ENCODE measurements at places on chromosomes 5 and 9. TPM values are rescaled to one million over a fixed set of nuclear protein-coding genes. Genes with fewer than 3 reads are reported as not detected.

The INSL4 gene
- total RNA-seq: not detected

The ACO1 gene
- total RNA-seq: 25.5 TPM

The IPPK gene
- 6.1 TPM for total RNA-seq

The SIT1 gene
- total RNA-seq: not detected

DNA sequence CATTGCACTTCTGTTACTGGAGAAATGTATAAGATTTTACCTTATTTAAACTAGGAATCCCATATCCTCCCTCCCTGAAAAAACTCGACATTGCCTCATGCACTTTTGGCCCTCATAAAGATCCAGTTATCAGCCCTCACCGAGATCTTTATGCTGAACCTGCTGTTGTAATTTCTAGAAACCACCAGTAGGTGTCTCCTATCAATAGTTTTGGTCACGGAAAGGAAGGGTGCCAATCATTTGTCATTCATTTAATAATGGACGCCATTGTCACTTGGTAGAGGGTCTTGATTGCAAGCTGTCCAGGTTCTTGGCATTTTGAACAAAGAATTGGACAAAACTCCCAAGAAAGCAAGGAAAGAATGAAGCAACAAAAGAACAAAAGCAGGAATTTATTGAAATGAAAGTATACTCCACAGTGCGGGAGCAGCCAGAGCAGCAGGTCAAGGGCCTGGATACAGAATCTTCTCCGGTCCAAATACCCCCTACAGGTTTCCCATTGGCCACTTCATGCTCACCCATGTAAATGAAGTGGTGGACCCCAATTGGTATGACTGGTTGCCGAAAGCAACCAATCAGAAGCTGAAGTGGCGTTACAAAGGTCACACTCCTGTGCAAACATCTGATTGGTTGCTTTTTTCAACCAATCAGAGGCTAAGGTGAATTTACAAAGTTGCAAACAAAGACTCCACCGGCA, 524.3 kb downstream of the PSAT1 start:
- peak; percentile 15 for DNase-seq

- DNase-seq: peak; percentile 69
Measured at GRCh38 chr5:142821733-142822487, 51.7 kb downstream of the ARHGAP26 start.

DNA sequence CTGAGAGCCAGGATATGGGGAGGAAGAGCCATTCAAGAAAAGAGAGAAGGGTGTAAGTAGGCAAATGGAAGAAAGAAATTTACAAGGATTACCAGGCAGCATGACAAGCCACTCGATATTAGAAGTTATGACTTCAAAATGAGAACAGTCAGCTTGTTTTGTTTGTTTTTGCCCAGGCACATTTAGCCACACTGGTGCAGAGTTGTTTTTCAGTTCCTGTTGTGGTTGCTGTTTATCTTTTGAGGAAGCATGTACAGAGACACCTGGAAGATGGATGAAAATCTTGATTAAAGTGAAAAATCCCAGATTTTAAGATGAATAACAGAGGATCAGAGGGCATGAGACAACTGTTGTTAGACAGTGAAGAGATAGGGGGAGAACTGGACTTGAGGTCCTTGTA, 199.1 kb downstream of the MTRR start:
- no peak for DNase-seq

DNA sequence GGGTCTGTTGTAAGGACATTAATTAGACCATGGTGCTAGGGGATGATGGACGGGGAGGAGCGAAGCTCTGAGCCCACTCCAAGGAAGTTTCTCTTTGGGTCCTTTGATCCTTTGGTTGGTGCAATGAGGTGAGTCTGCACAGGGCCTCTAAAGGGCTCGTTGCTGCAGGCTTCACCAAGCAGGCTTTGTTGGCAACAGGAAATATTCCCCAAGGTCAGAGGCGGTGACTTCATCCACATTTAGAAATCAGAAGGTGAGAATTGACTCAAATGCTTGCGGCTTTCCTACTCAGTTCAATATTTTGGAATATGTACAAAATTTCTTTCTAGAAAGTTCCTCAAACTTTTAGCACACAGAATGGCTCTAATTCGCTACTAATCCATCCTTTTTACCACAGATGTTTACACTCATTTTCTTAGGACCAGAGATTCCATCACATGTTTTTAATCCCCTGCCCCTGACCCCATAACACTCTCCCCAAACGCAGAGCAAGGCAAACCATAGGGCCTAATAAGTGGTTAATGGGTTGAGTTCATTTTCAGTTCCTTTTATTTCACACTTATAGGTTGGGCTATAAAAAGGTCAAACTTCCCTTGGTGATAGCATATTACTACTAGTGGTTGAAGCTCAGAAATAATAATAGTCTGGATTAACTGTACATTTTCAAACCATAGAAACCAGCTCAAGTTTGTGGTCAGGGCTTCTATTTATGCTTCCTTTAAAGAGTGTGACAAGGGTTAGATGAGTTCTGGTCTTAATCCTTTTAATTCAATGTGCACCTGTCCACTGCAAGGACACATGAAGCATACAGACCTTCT, 37.3 kb upstream of the TMEM252 start:
- DNase-seq: no peak

DNA sequence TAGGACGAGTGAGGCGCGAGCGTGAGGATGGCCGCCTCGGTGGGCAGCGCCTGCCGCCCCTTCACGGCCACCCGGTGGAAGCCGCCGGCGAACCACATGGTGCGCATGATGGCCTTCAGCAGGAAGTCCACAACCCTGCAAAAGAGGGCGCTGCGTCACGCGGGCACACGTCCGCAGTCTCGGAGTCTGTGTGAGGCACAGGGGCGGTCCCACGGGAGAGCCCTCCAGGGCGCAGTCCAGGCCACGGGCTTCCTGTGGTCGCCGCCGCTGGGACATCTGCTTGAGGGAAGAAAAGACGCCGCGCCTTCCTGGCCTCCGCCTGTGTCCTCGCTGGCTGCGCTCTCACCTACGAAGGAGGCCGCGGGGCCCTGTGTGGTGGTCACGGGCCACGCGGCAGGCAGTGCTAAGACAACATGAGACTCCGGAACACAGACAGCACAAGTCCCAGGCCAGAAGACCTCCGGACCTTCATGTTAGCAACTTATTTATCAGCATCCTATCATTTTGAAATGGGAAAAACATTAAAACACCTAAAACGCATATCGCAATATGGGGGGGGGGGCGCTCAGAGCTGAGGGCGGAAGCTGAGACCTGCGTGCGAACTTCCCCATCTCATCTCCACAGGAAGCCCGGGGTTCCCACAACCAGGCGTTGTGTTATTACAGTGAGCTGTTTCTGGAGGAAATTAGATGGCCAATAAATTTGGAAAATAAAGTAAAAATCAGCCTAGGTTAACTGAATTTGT, 28.8 kb downstream of the LPCAT1 start:
- no peak for DNase-seq

DNA sequence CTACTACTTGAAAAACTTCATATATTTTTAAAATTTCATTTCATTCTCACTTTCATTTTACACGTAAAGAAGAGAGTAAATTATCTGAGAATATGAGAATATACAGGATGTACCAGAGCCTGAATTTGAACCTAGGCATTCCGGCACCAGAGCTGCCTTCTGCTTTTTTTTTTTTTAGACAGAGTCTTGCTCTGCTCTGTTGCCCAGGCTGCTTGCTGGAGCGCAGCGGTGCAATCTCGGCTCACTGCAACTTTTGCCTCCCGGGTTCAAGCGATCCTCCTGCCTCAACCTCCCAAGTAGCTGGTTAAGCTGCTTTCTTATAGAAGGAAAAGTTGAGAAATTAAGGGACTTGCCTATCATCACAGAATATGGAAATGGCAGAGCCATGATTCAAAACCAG, 540.1 kb downstream of the EBF1 start:
- DNase-seq: no peak

GRCh38 chr5:145362266-145362665, 472.9 kb downstream of the PRELID2 start:
- DNase-seq: peak; percentile 19
